ENCODE measurements at places on chromosomes 11 and 22. TPM values are rescaled to one million over a fixed set of nuclear protein-coding genes. Genes with fewer than 3 reads are reported as not detected.
A peak's percentile ranks its signal among the peaks of the same experiment; 100 is the strongest.

DNA sequence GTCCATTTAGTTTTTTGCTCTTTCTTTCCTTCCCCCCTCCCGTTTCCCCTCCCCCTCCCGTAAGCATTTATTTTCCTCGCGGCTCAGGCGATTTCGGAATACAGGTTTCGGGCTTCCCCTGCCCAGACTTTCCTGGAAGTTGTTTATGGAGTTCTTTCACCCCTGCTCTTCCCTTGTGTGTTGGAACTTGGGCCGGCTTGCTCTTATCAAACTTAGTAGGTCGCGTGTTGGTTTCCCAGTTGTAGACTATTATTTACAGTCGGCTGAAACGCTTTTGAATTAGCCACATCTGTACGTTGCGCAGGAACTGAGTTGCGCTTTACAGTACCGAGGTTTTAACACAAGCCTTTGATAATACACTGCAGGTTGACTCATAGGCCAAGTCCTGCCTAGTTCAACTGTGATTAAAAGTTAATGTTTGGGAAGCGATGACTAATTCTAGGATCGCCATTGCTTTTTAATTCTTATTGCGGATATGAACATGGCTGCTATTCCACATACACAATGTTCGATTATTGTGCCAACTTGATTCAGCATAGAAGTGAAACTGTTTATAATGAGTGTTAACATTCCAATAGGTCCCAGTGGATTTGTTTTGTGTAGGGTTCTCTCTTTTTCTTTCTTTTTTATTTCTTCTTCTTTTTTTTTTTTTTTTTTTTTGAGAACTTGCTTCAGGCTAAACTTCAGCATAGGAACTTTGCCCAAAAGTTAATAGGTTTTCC lies 1.7 kb downstream of the YAP1 start:
- H3K36me3 ChIP-seq = no peaks in the 10 kb centered on the region
- H3K4me3 ChIP-seq = peak overlapping the region; percentile 93
- peaks cover 2% of the 10 kb centered on the region for H3K4me1 ChIP-seq
- H3K27ac ChIP-seq = peak overlapping the region; percentile 94

The OTOG gene
- not detected for total RNA-seq

The OR52I2 gene
- not detected for total RNA-seq

DNA sequence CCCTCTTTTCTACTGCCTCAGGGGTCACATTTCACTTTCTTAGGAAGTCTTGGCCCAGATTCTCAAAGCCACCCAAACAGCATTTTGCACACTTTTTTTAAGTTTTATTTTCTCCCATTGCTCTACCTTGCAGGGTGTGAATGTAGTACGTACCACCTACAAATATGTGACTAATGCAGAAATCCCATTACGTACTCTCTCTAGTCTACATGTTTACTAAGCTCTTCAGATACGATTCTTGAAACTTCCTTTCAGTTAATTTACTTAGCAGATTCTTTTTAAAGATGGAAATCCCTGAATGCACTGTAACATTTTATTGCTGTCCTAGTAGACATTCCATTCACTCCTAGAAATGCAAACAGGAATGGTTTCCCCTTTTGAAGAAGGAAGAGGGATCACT lies 61.3 kb downstream of the LRRC4C start:
- no peaks in the 10 kb centered on the region for H3K36me3 ChIP-seq
- H3K27me3 ChIP-seq = no peaks in the 10 kb centered on the region
- H3K4me3 ChIP-seq = no peak overlapping the region
- H3K4me1 ChIP-seq = no peaks in the 10 kb centered on the region
- DNase-seq = no peak
- H3K27ac ChIP-seq = no peak overlapping the region

DNA sequence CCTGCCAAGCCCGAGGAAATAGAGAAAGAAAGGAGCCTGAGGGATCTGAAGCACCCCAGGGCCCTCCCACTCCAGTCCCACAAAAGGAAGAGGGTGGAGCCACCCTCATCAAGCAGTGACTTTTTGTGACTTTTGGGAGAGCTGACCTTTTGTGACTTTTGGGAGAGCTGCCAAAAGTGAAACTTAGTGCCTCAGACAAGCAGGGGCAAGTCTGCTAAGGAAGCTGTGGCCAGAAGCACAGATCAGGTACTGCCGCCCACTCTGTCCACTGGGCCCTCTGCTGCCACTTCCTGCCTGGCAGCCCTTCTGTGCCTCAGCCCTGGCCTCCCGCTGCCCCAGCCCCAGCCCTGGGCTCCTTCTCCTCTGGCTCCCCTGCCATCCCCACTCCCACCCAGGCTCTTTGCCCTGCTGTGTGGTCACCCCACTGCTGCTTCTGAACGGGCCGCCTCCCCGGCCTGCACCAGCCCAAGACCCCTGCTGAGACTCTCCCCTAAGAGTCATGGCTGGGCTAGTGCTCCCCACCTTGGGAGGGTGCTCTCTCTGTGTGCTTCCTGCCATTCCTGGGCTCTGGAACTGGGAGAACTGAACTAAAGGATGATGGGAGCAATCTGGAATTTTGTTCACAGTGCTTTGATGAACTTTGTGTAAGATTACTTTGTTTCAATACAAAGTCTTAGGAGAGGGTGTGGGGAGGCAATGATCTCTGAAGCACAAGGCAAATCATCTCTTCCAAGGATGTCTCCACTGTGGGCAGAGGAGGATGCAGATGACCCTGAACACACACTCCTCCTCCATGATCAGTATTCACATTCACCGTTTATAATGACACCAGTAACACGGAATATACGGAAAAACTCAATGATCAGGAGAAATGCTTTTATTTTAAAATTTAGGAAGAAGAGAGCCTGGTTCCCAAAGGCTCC lies at the start of gene APOBEC3H:
TSS of gene APOBEC3H (plus strand) at position 147 of the 923 bp plus-strand sequence. CDS start 3,035 bp downstream, outside the sequence.
- H3K4me1 ChIP-seq = no peaks in the 10 kb centered on the region
- DNase-seq = peak; percentile 77
- H3K27ac ChIP-seq = no peak within 1 kb of the TSS

GRCh38 chr11:31844351-31844750 lies 33.2 kb upstream of the PAX6 start:
- H3K4me3 ChIP-seq = no peak overlapping the region
- H3K27me3 ChIP-seq = no peaks in the 10 kb centered on the region

The OR52N4 gene
- 0.78 TPM for total RNA-seq

The OR8D4 gene
- total RNA-seq = not detected

- no peak for DNase-seq
- no peaks in the 10 kb centered on the region for H3K4me1 ChIP-seq
- no peaks in the 10 kb centered on the region for H3K27me3 ChIP-seq
- H3K4me3 ChIP-seq = no peak overlapping the region
Measured at GRCh38 chr11:106288057-106288456, 210.6 kb downstream of the AASDHPPT start.

The TMEM258 gene
- 73.2 TPM for total RNA-seq

The DLAT gene
- 20.8 TPM for total RNA-seq

The OAF gene
- 23.6 TPM for total RNA-seq

DNA sequence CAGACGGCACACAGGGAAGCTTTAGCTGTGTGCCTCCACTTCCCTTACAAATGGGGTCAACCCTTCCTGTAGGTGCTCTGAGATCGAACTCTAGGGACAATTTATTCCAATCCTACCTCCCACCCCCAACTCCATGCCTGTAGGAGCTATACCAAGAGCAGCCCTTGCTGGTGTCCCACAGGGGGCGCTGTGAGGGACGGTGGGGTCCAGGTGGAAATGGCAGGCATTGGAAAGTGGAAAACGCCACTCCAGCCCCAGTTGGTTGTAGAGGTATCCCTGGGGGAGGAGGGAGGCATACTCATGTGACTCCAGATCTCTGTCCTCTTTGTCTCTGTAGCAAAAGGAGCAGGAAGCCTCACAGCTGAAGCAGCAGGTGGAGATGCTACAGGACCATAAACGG lies 161.3 kb downstream of the MYO18B start:
- H3K27me3 ChIP-seq = no peaks in the 10 kb centered on the region
- no peaks in the 10 kb centered on the region for H3K4me1 ChIP-seq
- no peak overlapping the region for H3K4me3 ChIP-seq
- no peak for DNase-seq
- peaks cover 12% of the 10 kb centered on the region for H3K36me3 ChIP-seq

DNA sequence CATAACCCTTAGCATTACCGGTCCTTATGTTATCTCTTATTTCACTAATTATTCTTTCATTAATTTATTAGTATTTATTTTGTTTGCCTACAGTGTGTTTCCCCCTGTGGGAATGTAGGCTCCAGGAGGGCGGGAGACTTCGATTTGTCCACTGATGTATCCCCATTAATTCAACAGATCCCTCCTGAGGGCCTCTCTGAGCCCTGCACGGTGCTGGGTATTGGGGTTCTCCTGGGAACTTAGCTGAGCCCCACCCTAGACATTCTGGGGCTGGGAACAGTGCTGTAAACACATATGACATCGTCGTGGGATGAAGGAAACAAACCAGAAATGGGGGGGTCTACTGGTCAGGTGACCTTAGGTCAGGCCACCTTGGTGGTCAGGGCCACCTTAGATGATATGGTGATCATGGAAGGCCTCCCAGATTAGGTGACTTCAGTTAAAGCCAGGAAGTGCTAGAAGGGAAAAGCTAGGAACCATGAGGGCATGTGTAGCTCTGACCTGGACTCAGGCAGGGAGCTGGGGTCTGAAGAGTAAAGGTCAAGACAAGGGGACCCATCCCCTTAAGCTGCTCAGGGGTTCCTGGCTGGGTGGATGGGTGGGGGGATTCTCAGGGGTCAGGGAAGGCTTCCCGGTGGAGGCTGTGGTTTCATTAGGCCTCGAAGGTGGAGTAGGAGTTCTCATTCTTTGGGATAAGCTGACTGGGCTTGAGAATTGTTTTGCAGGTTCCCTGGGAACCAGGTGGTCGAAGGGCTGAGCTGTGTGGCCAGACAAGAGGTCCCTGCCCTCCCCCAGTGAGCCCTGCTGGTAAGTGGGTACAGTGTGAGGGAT lies 1.0 kb downstream of the PHETA2 start:
- no peaks in the 10 kb centered on the region for H3K27me3 ChIP-seq
- H3K4me1 ChIP-seq = no peaks in the 10 kb centered on the region
- peak overlapping the region; percentile 18 for H3K27ac ChIP-seq
- no peak for DNase-seq
- peak overlapping the region; percentile 53 for H3K4me3 ChIP-seq

The DNAJC24 gene
- total RNA-seq = 17.1 TPM

GRCh38 chr11:12007769-12008737 lies at the start of gene DKK3:
Gene DKK3 (minus strand): TSS chr11:12008626. CDS start chr11:12008582, 44 bp downstream.
- DNase-seq = peak; percentile 79
- no peaks in the 10 kb centered on the region for H3K36me3 ChIP-seq
- peak within 1 kb of the TSS; percentile 71 for H3K27ac ChIP-seq
- H3K4me1 ChIP-seq = peaks cover 6% of the 10 kb centered on the region
- H3K4me3 ChIP-seq = peak within 1 kb of the TSS; percentile 80

DNA sequence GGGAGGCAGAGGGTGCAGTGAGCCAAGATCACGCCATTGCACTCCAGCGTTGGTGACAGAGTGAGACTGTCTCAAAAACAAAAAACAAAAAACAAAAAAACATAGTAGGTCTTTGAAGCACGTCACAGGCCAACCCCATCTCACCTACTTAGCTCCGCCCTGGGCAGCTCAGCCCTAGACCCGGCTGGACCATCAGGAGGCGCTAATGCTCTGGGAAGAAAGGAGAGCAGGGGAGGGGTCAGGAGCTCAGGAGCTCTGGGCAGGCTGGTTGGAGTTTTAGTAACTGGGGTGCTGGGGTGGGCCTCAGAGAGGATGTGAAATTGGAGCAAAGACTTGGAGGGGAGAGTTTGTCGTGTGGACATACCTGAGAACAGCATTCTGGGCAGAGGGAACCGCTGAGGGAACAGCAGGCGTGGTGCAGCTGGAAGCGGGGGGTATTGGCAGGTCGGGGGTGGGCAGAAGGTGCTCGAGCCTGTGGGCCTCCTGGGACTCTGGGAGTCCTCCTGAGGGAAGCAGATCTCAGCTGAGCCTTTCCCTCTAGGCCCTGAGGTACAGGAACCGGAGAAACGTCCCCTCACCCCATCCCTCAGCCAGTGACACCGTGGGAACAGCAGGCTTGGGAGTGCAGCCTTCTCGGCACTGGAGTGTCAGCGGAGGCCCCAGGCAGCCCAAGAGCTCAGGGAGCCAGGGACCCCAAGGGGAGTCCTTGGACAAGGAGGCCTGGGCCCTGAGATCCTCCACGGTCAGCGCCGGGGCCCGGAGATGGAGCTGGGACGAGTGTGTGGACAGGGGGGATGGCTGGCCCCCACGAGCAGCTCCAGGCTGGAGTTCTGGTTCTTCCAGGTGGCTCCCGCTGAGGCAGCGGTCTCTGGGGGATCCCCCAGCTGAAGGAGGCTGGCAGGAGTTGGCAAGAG lies 2.2 kb upstream of the RPS6KA4 start:
- no peaks in the 10 kb centered on the region for H3K4me1 ChIP-seq
- H3K27ac ChIP-seq = no peak overlapping the region
- H3K27me3 ChIP-seq = no peaks in the 10 kb centered on the region
- DNase-seq = peak; percentile 77
- no peaks in the 10 kb centered on the region for H3K36me3 ChIP-seq

DNA sequence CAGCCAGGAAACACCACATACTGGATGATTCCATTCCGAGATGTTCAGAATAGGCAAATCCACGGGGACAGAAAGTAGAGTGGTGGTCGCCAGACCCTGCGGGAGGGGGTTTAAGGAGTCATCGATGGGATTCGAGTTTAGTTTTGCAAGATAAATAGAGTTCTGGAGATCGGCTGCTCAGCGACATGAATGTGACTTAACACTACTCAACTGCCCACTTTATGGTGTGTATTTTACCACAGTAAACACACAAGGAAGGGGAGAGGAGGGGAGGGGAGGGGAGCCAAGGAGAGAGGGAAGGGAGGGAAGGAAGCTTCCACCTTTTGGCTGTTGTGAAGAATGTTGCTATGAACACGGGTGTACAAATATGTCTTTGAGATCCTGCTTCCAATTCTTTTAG lies 10.4 kb upstream of the ARHGAP8 start:
- no peak for DNase-seq
- no peaks in the 10 kb centered on the region for H3K36me3 ChIP-seq
- no peaks in the 10 kb centered on the region for H3K4me1 ChIP-seq

DNA sequence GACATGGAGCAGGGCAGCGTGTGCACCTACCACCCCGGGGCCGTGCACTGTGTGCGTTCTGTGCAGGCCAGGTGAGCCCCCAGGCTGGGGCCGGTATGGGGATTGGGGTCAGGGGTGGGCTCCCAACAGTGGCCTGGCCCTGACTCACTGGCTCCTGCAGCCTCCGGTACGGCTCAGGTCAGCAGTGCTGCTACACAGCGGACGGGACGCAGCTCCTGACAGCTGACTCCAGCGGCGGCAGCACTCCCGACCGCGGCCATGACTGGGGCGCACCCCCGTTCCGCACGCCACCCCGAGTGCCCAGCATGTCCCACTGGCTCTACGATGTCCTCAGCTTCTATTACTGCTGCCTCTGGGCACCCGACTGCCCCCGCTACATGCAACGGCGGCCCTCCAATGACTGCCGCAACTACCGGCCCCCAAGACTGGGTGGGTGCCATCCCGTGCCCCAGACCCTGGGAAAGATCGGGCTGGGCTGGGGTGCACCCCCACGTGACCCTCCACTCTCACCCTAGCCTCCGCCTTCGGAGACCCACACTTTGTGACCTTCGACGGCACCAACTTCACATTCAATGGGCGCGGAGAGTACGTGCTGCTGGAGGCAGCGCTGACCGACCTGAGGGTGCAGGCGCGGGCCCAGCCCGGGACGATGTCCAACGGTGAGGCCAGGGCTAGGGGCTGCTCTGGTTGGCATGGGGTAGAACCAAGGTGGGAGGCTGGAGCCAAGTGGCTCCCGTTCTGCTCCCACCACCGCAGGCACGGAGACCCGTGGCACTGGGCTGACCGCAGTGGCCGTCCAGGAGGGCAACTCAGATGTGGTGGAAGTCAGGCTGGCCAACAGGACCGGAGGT lies 4.4 kb downstream of the SUSD2 start:
- H3K27me3 ChIP-seq = no peaks in the 10 kb centered on the region
- no peak overlapping the region for H3K4me3 ChIP-seq
- no peaks in the 10 kb centered on the region for H3K4me1 ChIP-seq
- no peaks in the 10 kb centered on the region for H3K36me3 ChIP-seq

- no peak for DNase-seq
- no peaks in the 10 kb centered on the region for H3K36me3 ChIP-seq
- H3K27me3 ChIP-seq = no peaks in the 10 kb centered on the region
- H3K4me3 ChIP-seq = no peak overlapping the region
- no peak overlapping the region for H3K27ac ChIP-seq
- H3K4me1 ChIP-seq = no peaks in the 10 kb centered on the region
Measured at GRCh38 chr11:35348898-35349687, 70.3 kb downstream of the SLC1A2 start.
